ENCODE measurements at places on chromosomes 3 and 15. TPM values are rescaled to one million over a fixed set of nuclear protein-coding genes. Genes with fewer than 3 reads are reported as not detected.

PPP1R14D gene
- not detected for total RNA-seq

TMCO5A gene
- not detected for total RNA-seq

ANXA2 gene
- 906 TPM for total RNA-seq

MEGF11 gene
- total RNA-seq: 0.11 TPM

CIP2A gene
- total RNA-seq: 28.2 TPM

LCMT2 gene
- total RNA-seq: 8.0 TPM

PLA2G4B gene
- total RNA-seq: 2.7 TPM

CPLX3 gene
- total RNA-seq: not detected

CCR2 gene
- total RNA-seq: 3.3 TPM

CA12 gene
- 5.8 TPM for total RNA-seq

PIK3CB gene
- total RNA-seq: 22.8 TPM

ARHGAP31 gene
- 16.1 TPM for total RNA-seq

NOX5 gene
- total RNA-seq: 0.16 TPM

STRC gene
- 0.05 TPM for total RNA-seq

ZBED2 gene
- total RNA-seq: not detected

CIDEC gene
- total RNA-seq: not detected

PIF1 gene
- total RNA-seq: 4.1 TPM

SCN10A gene
- not detected for total RNA-seq

ANKDD1A gene
- total RNA-seq: 12.4 TPM

SKOR1 gene
- total RNA-seq: 0.21 TPM

ITIH3 gene
- total RNA-seq: 1.4 TPM

ZNF620 gene
- total RNA-seq: 5.3 TPM

HEG1 gene
- 42.1 TPM for total RNA-seq

CCDC54 gene
- not detected for total RNA-seq

CEP152 gene
- total RNA-seq: 17.7 TPM

TMEM45A gene
- 78.8 TPM for total RNA-seq

AHSG gene
- 0.26 TPM for total RNA-seq

CHL1 gene
- 47.3 TPM for total RNA-seq

CPB1 gene
- not detected for total RNA-seq

CLDN11 gene
- total RNA-seq: 28.1 TPM

MYO5C gene
- 11.6 TPM for total RNA-seq

SLCO2A1 gene
- total RNA-seq: 3.0 TPM

ITIH1 gene
- not detected for total RNA-seq

DCLK3 gene
- 1.4 TPM for total RNA-seq

CELF6 gene
- total RNA-seq: 1.5 TPM

ADAMTS9 gene
- 120 TPM for total RNA-seq

ZPLD1 gene
- total RNA-seq: 0.16 TPM

GOLGA6L1 gene
- not detected for total RNA-seq

ZNF80 gene
- total RNA-seq: not detected

IRAK2 gene
- 2.9 TPM for total RNA-seq

SNURF gene
- total RNA-seq: 51.9 TPM

TGM4 gene
- not detected for total RNA-seq

ADAMTS17 gene
- total RNA-seq: 10.7 TPM

SAXO2 gene
- total RNA-seq: 4.7 TPM

RGMA gene
- total RNA-seq: 3.4 TPM

COL6A5 gene
- total RNA-seq: 6.1 TPM

CPNE9 gene
- total RNA-seq: not detected

FEZF2 gene
- total RNA-seq: not detected

DISP2 gene
- 0.63 TPM for total RNA-seq

TP63 gene
- total RNA-seq: 26.3 TPM

LRRC31 gene
- not detected for total RNA-seq

NUP210 gene
- total RNA-seq: 3.3 TPM
